ENCODE measurements at places on chromosomes 1 and 21.
A peak's percentile ranks its signal among the peaks of the same experiment; 100 is the strongest.

DNA sequence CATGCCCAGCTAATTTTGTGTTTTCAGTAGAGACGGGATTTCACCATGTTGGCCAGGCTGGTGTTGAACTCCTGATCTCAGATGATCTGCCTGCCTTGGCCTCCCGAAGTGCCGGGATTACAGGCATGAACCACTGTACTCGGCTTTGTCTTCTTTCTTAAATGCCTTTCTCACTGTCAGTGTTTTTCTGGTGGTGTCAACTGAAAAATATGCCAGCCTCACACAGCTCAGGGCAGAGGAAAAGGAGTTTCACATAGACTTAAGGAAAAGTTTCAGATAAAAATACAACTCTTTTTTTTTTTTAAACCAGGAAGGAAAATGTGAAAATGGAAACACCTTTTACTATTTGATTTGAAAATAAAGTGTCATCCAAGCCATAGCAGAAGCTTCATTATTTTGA lies 4.6 kb upstream of the MAB21L3 start:
- no peak for DNase-seq

- DNase-seq = no peak
Measured at GRCh38 chr1:43233631-43234030, 36.2 kb upstream of the TMEM125 start.

DNA sequence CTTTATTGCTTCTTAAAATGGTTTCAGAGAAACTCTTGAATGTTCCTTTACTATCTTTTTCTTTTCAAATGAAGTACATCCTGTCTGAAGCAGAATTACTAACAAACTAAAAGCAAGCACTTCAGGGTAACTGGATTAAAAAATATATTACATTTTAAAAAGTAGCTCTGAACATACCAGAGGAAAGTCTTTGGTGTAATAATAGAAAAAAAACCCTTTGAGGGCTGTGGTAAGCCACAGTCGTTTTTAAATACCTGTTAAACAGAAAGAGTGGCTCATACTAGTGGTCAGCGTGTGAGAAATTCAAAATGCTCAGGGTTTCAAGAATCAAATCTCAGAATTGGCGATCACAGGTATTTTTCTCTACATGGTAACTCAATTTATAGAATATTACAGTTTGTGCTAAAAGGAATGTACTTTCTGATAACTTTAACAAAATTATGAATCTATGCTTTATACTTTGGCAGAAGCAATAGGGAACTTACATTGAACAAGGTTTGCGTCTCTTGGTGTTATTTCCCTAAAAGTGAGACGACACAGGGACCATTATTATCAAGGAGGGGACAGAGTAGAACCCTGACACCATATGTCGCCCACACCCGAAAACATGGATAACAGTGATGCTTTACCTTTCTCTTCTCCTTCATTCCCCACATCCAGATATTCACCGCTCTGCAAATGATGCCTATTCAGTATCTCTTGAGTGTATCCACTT lies 97.0 kb upstream of the DPH5 start:
- no peak for DNase-seq

DNA sequence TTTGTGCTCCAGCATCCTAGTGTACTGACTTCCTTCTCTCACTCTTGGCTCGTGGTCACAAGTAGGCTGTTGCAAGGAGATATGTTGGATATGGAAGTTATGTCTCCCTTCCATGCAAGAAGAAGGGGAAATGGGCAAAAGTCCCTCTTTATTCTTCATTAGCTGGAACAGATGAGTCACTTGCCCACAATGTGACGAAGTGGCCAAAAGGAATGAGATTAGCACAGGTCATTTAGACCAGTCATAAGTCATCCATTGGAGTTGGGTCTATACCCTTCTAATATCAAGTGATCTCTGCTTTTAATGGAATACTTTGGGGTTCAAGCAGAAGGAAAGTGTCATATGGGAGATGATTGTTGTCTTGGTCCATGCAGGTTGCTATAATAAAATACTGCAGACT lies 91.2 kb upstream of the NGF start:
- DNase-seq = peak; percentile 97

All from M059J (cell line).